ENCODE measurements at places on chromosomes 3 and 15.
A peak's percentile ranks its signal among the peaks of the same experiment; 100 is the strongest.

DNA sequence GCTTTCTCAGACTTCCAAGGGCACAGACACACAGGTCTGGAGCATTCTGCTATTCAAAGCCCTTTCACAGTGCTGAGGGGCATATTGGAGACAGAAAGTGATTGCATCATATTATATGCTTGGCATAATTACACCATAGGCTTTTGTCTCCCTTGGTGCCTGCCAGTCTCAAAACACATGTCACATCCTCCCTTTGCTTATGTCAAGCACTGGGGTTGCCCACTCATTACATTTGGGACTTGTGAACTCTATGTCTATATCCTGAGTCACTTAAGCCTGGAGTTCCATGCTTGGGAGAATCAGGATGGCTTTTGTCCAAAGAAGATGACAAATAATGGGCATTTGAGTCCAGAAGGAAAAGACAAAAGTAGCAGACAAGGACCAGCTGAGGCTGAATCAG is 12.3 kb upstream of the PDZRN3 start:
- no peak for DNase-seq

GRCh38 chr3:100744671-100745070 is 35.4 kb downstream of the TFG start:
- DNase-seq, result no peak

DNA sequence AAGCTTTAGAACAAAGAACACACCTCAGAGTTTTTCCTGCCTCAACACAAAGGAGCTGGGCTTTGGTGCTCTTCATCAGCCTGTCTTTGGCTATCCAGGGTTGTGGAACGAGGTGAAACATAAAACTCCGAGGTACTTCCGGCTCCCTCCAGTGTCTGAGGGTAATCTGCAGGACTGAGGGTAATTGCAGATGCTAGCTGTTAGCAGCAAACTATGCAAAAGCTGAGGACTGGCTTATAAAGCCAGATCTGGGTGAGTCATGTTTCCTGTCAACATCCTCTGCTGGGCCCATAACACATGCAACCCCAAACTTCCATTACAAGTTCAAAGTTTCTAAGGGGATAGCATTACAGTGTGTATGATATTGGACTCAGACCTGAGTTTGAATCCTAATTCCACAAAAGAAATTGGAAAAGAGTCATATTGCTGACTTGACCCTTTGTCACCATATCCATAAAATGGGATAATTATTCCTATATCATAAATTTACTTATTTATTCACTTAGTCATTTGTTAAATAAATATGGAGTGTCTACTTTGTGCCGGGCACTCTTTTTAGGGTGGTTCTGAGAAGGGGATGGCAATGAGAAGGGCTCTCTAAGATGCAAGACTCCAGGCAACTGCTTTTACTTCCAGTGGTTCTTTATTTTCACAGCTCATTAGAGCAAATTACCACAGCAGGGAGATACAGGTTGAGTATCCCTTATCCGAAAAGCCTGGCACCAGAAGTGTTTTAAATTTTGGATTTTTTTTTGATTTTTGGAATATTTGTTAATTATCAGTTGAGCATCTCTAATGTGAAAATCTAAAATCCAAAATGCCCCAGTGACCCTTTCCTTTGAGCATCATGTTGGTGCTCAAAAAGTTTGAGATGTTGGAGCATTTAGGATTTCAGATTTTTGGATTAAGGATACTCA is 9.5 kb upstream of the TRIM69 start:
- peak; percentile 81 for DNase-seq

DNA sequence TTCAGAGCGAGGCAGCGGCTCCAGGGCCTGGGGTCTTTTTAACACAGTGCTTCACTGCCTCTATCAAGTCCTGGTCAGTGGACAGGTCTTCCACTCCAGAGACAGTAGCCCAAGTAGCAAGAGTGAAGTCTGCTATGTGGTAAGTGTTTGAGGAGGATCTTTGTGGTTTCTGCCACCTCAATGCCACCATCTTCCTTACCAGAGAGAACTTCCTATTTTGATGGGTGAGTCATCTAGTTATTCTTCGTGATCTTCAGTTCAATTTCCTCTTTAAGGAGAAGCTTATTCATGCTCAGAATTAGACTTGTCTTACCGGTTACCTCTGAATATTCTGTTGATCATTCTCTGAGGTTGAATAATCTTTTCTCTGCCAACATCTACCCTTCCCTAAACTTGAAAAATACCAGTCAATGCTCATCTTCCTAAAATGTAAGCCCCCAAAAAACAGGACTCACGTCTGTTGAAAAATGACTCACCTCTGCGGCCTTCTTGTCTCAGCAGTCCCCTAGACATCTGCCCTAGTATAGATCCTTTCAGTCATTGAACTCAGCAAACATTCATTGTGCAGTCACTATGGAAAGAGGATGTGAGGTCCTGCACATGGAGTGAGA is 32.2 kb upstream of the BCL6 start:
- DNase-seq, result peak; percentile 62

Measured in CD4-positive, alpha-beta memory T cell (primary cell).